NCI-H1436 treated with DMSO at 0.1 percent for 48 hours (cell line): ENCODE measurements at places on chromosomes 1 and 21.

DNA sequence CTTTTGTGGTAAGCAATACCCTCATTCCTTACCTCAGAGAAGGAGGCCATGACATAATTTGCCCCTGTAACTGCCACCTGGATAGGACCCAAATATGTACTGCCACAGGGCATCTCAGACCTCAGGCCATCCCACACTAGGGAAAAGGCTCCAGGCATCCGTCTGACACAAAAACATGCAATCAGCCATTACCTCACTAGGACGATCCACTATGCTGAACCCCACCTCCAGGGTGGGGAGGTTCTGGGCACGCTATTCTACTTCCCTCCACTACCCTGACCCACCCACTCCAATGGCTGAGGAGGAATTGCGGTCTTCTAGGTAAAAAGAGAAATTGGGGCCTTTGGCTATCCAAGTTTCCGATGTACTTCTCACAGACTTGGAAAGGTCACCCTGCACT is 53.6 kb downstream of the ERI3 start:
- DNase-seq, result no peak

- DNase-seq, result no peak
These were observed 18.5 kb downstream of the CLCA1 start for GRCh38 chr1:86487131-86487810.

DNA sequence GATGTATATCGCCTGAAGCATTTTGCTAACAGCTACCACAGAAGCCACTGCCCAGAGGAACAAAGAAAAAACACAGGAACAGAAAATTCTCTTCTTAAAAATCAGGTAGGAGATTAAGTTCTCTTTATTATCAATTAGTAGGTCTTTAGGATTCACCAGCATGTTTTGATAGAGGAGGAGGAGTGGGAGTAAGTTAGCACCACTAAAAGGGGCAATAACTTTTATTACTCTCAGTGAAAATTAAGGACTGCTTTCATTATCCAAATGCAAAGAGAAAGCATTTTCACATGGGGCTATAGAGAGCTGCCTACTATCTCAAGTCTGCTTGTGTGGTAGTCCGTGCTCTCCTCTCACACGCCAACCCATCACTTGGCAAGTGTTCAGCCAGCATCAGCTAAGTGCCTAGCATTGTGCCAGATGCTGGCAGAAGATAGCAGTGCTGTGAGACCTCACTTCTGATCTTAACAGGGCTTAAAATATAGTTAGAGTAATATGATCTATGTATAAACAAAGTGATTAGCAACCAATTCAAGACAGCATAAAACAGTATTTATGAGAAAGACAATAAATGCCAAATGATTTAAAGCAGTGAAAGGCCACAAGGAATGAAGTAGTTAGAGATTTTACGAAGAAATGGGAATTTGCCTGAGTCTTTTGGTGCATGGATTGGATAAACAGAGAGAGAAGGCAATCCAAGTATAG is 39.8 kb downstream of the ASTN1 start:
- no peak for DNase-seq

- DNase-seq, result no peak
These were observed 335.3 kb downstream of the BRINP2 start for GRCh38 chr1:177505905-177506590.

DNA sequence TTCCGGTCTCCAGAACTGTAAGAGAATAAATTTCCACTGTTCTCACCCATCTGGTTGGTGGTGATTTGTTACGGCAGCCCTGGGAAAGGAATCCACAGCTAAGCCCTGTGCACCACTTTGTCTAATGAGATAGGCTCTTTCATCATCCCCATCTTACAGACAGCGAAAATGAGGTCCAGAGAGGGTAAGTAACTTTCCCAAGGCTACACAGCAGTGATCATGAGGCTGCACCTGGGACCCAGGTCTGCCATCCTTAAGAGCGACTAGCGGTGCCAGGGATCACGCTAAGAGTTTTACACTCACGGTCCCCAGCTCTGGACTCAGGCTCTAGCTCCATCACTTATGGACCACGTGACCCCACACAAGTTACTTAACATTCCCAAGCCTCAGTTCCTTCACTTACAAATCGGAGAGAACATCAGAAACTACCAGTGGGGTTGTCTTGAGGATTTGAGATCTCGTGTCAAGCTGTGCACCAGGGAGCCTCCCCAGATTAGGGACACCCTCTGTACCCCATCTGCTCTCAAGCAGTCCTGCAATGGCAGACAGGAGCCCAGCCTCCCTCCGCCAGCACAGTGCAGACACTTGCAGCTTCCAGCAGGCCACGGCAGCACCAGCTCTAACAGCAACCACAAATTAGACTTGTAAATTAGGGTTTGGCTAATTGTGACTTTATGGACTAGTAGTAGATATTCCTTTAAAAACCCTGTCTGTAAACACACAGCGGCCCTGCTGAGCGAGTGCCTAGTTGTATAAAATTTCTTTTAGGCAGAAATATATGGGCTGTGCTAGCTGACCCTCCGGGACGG is 87.3 kb downstream of the DISP3 start:
- no peak for DNase-seq

GRCh38 chr1:22123071-22123390 is 19.9 kb downstream of the WNT4 start:
- no peak for DNase-seq

GRCh38 chr1:37146071-37146470 is 111.8 kb upstream of the GRIK3 start:
- no peak for DNase-seq

GRCh38 chr1:14787604-14788003 is 189.1 kb downstream of the KAZN start:
- DNase-seq, result no peak

DNA sequence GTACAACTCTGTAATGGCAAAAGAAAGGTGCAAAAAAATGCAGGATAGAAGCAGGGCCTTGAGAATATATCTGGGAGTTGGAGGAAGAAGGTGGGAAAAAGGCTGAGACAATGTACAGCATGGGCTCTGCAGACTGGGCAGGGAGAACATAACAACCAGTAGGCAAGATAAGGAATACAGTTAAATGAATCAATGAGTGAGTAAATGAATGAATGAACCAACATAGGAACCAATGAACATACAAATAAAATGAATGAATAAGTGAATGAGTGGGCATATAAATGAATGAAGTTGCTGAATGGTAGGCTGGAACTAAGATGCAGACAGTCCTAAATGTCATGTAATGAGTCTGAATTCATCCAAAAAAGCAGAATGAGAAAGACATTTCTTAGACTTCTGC is 370.6 kb downstream of the SMYD3 start:
- DNase-seq, result no peak

DNA sequence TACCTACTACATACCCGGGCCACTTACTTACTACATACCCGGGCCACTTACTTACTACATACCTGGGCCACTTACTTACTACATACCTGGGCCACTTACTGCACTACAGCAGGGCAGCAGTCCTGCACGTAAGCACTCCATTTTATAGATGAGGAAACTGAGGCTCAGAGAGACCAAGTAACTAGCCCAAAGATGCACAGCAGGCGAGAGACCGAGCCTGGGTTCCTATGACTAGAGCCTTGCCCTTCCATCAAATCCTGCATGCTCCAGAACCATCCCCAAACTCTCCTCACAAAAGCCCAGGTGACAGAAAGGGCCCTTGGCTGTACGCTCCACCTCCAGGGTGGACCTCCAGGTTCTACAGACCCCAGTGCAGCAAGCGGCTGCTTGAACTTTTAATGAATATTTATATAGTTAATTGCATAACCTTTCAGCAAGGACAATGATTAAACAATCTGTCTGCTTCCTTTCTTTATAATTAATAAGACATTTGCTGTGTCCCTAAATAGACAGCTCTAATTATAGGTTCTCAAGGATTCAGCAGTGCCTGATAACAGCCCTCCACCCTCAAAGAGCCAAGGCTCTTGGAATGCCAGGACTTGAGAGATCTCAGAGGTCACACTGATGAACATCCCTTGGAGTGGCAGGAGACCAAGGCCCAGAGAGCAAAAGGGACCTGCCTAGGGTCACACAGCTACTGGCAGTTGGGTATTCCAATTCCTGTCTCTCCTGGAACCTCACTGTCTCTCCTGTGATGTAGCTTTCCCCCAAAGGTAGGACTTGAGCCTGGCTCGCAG is 43.4 kb downstream of the LRP8 start:
- DNase-seq, result no peak

GRCh38 chr21:17925000-17925610 is 105.9 kb upstream of the C21orf91 start:
- DNase-seq, result no peak

GRCh38 chr1:100347009-100347966 is 5.0 kb upstream of the CDC14A start:
- DNase-seq, result no peak

DNA sequence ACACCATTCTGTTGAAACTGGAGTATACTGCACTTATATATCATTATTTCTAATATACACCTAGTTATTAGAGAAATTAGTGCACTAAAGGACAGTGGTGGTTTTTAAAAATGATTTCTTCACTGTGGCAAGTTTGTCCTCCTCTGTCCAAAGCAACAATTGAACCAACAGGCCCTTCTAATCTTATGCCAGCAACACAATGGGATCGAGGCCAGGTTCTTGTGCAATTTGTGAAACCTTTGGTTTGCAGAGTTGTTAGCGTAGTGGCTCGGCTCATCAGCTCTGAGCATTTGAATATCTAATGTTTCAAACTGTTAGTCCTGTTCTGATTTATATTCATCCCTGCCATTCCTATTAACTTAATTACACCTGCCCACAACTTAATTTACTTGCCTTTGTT is 9.9 kb upstream of the LRRC39 start:
- no peak for DNase-seq

GRCh38 chr1:206514813-206515387 is 7.6 kb downstream of the RASSF5 start:
- no peak for DNase-seq

DNA sequence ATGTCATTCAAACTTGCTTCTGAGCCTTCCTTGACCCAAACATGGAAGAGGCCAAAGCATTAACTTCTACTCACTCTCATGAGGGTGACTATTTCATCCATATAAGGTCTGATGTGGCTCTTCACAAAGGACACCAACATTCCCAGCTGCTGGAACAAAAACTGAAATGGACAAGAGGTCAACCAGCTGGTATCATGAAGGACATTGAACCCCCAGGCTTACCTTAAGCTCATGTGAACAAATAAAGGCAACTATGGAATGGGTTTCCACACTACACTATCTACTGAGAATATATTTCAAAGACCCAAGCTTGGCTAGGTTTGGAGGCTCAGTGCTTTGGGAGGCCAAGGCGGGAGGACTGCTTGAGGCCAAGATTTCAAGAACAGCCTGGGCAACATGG is 26.9 kb downstream of the ANGPTL7 start:
- no peak for DNase-seq

GRCh38 chr1:107147843-107148242 is 7.0 kb downstream of the NTNG1 start:
- DNase-seq, result no peak

DNA sequence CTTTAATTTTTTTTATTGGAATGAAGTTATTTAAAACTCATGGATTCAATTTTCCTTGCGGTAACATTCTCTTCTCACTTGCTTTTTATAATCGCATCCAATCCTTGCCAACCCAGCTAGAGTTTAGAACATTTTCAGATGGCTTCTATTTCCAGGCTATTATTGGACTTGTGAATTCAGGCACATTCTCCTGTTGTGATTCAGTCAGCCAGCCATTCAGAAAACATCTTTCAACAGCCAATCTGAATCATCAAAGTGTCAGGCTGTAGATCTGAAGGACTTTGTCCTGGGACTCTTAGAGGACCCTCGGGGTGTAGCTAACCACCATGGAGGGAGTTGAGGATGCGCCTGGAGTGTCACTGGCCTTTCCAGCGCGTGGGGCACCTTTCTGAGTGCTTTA is 92.4 kb downstream of the PRDM2 start:
- DNase-seq, result no peak

DNA sequence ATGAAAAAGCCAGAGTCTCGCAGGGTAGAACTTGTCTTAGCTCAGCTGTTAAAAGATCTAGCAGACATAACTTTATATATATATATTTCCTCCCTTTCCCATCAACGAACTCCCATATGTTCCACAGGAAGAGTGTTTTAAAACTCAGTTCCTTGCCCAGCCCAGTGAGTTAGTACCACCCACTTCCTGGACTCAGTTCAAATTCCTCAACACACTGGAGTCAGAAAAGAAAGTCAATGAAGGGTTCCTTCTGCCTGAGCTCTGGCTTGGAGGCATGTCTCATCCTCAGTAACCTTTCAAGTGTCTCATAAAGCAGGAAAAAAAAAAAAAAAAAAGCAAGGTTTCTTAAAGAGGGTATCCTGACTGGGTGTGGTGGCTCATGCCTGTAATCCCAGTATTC is 15.6 kb downstream of the TPM3 start:
- DNase-seq, result no peak
